ENCODE measurements at places on chromosomes 7 and 10.

- no peak for DNase-seq
Measured at GRCh38 chr7:158026636-158027265, 560.9 kb downstream of the PTPRN2 start.

- DNase-seq, result peak; percentile 35
Measured at GRCh38 chr10:52566471-52567246, 205.9 kb downstream of the MBL2 start.

DNA sequence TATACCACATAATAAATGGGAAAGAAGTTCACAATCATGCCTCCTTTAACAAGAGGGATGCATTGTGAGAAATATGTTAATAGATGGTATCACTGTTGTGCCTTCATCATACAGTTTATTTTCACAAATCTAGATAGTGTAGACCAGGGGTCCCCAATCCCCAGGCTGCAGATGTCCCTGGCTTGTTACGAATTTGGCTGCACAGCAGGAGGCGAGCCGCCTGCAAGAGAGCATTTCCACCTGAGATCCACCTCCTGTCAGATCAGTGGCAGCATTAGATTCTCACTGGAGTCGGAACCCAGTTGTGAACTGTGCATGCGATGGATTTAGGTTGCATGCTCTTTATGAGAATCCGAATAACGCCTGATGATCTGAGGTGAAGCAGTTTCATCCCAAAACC lies 361.9 kb upstream of the ZWINT start:
- DNase-seq, result no peak

GRCh38 chr7:149562602-149563001 lies 65.0 kb upstream of the ZNF746 start:
- no peak for DNase-seq

DNA sequence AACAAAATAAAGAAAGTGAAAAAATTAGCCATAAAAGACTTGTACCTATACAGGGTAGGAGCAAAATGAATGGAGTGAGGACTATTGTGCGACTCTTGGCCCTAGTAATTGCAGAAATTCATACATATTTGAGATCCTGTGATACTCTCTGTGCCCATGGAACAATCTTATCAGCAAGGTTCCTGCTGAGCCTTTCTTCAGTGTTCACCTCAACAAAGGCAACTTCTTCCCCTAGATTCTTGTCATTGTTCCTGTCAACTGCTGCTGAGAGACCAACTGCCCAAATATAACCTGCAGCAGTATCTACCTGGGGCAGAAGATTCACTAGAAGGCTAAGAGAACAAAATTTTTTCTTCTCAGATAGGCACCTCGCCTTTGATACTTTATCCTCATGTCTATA lies 187.4 kb downstream of the NEBL start:
- no peak for DNase-seq

DNA sequence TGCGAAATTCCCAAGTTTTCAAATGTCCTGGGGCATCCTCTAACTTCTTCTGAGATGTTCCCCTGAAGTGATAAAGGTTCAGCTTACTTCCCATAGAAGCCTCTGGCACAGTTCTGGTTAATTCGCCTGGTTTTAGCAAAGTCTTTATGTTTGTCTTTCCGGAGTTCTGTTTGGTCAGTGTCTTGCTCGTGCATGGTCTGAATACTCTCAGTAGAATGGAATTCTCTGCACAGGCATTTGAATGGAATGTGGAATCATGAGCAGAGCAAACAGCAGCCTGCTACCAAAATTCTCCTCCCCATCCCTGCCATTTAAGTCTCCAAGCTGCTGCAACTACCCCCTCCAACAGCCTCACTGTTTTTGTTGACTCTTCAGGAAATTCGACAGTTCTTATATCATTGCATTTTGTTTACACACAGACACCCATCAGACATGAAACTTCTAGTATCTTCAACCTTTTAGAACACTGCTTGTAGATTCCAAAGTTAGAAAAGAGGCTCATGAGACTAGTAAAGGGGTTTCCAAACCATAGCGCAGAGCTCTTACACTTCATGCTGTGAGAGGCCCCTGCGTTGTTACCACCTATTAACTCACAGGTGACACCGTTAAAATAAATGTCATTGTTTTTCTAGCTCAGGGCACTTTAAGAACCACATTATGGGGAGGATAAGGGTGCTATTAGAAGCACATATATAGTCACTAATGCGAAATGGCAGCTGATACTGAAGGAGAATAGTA lies 129.7 kb downstream of the PLCE1 start:
- peak; percentile 63 for DNase-seq

- DNase-seq, result peak; percentile 9
Measured at GRCh38 chr10:98028168-98028770, 2.2 kb downstream of the CRTAC1 start.

DNA sequence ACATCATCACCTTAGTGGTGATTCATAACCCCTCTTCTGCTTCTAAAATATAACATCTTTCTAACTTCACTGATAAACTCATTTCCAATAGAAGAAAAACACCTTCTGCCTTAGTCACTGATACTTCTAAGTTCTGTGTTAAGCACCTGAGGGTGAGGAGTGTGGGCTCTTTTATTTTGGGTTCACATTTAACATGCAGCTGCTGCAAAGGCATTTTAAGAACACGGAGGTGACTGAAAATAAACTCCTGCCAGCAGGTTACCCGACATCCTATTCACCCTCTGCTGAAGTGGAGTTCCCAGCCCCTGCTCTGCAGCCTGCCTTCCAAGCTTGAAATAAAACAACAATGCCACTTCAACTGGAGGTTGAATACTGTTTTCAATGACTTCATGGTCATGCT lies 202.9 kb upstream of the PLXNA4 start:
- no peak for DNase-seq

DNA sequence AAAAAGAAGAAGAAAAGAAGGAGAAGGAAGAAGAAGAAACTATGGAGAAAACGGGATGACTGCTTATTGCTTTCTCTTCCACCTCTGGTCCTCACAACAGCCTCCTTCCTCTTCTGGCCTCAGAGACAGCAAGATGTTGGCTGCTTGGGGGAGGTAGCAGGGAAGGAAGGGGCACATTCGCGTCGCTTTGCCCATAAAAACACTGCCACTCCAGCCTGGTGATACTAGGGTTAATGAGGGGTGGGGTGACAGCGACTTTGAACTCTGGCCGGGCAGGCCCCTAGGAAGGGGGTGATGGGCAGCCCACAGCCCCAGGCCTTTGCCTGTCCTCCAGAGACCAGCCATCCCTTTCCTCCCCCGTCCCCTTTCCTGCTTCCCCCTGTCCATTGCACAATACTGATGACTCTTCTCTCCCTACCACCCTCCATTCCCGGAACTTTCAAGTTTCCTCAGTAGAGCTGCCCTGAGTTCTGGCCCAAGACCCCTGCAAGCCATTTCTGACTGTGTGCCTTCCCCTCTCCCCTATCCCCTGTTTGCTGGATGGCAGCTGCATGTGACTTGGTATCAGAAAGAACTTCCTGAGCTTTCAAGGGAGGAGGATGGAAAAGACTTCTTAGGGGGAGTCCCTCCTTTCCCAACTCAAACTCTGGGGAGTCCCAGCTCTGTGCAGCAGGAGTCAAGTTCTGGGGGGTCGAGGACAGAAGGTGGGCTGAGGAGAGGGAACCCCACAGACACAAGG lies 2.2 kb upstream of the CUEDC2 start:
- DNase-seq, result no peak

- DNase-seq, result no peak
Measured at GRCh38 chr10:11080564-11080984, 62.9 kb downstream of the CELF2 start.

- DNase-seq, result no peak
Measured at GRCh38 chr10:119364645-119365600, 157.6 kb downstream of the GRK5 start.

DNA sequence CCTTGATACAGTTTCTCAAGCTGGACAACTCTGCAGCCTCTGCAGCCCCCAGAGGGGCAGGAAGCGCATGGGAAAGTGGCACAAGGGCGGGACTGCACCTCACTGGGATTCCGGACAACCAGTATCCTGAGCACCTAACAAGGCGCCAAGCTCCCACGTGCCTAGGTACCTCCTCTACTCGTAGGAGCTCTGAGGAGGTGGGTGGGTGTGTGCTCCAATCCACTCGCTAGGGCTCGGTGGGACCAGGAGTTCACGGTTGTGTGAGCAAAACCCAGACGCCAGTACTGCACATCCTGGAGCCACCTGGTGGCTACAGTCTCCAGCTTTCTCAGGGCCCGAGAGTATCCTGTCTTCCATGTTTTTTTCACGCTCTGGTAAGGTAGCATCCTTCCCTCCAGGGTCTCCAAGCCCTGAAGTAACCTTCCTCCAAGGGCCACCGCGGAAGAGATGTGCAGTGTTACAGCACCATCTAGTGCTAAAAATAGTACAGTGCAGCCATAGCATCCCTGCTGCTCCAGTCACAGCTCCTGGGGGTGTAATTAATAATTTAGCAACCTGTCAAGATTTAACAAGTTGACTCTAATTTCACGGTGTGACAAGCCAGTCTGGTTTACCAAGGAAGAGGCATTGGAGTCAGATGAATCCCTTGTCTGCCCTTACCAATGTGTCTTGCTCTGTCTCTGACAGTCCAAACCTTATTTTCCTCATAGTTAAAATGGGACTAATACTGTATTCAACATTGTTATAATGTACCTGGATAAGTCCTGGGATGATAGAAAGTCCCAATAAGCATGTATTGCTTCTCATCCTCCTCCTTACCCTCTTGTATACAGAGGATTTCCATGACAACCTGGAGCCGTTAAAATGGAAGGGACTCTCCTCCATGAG lies 70.4 kb downstream of the HERPUD2 start:
- no peak for DNase-seq

GRCh38 chr10:55013318-55013717 lies 212.3 kb upstream of the PCDH15 start:
- no peak for DNase-seq

- no peak for DNase-seq
Measured at GRCh38 chr10:131258256-131258655, 53.3 kb downstream of the TCERG1L start.

- no peak for DNase-seq
Measured at GRCh38 chr7:38975944-38976392, 1.7 kb upstream of the POU6F2 start.

DNA sequence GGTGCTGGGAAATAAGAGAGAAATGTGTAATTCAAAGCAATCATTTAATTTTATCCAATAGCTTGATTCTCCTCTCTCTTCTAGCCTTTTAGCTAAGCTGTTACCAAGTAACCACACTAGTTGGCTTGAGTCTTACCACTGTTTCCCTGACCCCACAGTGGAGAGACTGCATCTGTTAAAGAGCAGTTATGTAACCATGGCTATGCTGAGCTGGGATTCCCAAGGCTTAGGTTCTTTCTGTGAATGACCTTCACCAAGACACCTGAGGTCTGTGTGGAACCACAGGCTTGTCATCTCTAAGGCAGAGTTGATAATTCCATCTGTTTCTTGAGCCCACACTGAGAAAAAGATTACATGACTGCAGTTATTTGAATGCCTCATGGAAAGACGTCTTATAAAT lies 47.7 kb upstream of the ATRNL1 start:
- DNase-seq, result no peak

GRCh38 chr10:13808556-13809391 lies 222.0 kb downstream of the PRPF18 start:
- DNase-seq, result no peak

DNA sequence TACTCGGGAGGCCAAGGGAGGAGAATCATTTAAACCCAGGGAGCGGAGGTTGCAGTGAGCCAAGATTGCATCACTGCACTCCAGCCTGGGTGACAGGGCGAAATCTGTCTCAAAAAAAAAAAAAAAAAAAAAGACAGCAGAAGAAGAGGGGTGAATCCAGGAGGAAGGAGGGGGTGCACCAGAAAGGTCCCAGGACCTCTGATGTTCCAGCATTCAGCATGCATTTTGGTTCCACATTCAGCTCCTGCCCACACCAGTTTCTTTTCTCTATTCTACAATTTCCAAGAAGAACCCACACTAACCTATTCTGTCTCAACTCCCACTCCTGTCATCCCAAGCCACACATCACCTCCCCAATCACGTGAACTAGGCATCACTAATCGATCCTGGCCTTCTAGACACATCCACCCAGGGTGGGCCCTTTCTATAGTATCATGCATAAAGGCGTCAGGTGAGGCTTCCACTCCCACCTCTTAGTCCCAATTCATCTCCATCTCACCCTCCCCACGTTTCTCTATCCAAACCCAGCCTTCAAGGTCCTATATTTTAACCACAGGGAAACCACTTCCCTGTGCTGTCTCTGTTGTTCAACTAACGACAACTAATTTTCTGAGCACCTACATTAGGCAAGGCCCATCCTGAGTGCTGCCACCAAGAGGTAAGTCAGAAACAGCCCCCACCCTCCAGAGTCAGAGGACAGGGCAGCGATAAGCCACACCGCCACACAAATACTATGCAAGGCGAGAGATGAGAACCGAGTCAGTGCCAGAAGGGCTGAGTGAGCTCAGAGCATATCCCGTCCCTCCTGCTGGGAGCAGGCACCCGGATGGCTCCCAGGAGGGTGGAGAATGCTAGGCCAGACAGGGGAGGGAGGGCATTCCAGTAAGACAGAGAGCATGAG lies 2.2 kb downstream of the ANXA11 start:
- no peak for DNase-seq

DNA sequence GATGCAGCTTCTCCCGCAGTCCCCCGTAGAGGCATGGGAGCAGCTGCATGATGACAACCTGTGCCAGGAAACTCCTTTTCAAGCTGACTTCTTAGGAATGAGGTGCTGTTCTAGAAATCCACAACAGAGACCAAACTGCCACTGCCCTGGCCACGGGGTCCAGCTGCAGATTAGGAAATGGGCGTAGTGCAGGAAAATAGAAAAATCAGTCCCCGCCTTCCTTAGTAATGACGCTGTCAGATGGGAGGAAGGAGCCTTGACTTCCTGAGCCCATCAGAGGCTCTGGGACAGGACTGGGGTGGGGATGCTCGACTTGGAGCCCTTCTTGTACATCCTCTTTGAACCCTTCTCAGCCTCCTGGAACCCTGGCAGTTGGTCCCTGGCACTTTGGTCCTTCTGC lies 227.8 kb upstream of the GRB10 start:
- no peak for DNase-seq

- DNase-seq, result no peak
Measured at GRCh38 chr7:81600608-81601007, 169.2 kb downstream of the HGF start.

- DNase-seq, result no peak
Measured at GRCh38 chr7:77524731-77525130, 12.4 kb upstream of the PTPN12 start.

GRCh38 chr10:110546077-110546476 lies 21.4 kb upstream of the SMC3 start:
- DNase-seq, result no peak

GRCh38 chr10:34046506-34047034 lies 712.1 kb upstream of the NRP1 start:
- DNase-seq, result no peak

DNA sequence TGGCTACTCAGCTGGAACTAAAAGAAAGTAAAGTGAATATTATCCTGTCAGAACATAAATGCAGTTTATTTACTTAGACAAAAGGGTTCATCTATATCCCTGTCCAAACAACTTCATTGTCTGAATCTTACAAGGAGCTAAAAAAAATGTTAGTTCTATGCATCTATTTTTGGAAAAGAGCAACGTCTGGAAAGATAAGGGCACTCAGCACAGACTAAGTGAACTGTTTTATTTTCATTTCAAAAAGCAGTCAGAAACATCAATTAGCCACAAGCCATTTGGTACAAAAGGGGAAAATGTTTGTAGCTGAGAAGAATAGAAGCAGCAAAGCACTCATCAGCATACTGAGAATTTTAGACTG lies 245.5 kb downstream of the FOXP2 start:
- no peak for DNase-seq

All from HS-27A (cell line).